Ascending aorta (tissue), 2 donors: ENCODE measurements at places on chromosomes 11 and 22.

DNA sequence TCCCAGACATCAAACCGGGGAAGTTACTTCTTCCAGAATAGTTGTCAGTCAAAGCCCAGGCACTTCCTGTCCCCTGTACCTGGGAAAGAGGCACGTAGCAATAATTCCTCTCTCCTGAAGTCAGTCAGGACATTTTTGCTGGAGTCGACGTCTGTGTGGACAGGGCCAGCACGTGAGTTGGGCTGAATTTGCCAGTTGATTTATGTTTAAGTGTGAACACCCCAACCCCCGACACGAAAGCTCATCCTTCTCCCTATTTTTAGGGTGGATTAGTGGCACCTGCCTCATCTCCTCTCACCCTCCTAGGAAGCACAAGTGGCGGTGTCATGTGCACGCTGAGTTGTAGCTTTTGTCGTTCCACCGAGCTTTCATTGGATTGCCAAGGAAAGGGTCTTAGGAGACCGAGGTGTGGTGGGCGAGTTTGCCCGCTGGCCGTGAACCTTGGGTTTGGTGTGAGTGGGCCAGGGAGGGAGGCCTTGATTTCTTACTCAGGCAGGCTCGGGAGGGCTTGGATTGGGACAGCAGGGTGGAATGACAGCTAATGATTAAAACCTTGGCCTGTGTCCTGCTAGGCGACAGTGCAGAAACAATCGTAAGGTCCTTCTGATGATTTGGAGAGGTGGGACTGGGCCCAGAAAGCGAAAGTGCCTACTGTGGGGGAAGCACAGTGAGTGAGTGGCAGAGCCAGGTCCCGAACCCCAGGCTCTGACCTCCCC lies 87.0 kb upstream of the CRYBB3 start:
- DNase-seq: no peak

- no peak for DNase-seq
Observed at GRCh38 chr11:49432242-49432848, 223.9 kb upstream of the FOLH1 start.

- DNase-seq: no peak
Observed at GRCh38 chr11:7643314-7643713, 30.0 kb downstream of the CYB5R2 start.

DNA sequence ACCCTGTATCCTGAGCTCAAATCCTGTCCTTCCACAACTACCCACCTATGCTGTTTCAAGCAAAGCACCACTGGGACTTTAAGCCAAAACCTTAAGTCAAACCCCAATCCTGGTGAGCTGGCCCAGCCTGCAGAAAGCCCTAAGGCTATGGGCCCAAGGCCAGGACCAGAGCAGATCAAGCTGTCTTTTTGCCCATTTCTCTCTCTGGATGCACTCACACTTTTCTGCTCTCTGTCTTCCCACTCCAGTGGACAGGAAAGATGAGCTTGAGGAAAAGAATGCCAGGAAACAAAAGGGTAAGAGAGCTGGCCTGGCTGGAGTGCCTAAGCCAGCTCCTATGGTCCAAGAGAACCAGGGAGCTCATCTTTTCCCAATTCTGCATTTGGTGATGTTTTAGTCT lies 284.3 kb upstream of the ISX start:
- no peak for DNase-seq

DNA sequence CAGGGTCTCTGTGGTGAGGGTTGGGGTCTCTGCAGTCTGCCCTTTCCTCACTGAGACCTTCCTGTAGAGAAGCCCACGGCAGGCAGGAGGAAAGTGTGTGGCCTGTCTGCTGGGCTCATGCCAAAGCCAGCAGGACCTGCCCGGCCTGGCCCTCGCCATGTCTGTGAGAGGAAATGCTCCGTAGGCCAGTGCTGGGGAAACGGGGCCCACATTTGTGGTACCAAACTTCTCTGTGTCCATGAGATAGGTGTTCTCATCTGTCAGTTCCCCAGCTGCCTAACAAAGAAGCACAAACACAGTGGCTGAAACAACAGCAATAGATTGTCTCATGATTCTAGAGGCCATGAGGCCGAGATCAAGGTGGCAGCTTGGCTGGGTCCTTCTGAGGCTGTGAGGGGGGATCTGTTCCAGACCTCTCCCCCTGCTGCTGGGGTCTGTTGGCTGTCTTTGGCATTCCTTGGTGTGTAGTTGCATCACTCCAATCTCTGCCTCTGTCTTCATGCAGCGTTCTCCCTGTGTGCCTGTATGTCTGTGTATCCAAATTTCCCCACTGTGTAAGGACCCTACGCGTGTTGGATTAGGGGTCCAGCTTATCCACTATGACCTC lies 772.5 kb downstream of the TBC1D22A start:
- DNase-seq: no peak

GRCh38 chr11:6926208-6927029 lies at the start of gene ZNF215:
ZNF215 (plus strand) TSS chr11:6926426; CDS start chr11:6932273, 5,847 bp downstream.
- DNase-seq: peak; percentile 86

DNA sequence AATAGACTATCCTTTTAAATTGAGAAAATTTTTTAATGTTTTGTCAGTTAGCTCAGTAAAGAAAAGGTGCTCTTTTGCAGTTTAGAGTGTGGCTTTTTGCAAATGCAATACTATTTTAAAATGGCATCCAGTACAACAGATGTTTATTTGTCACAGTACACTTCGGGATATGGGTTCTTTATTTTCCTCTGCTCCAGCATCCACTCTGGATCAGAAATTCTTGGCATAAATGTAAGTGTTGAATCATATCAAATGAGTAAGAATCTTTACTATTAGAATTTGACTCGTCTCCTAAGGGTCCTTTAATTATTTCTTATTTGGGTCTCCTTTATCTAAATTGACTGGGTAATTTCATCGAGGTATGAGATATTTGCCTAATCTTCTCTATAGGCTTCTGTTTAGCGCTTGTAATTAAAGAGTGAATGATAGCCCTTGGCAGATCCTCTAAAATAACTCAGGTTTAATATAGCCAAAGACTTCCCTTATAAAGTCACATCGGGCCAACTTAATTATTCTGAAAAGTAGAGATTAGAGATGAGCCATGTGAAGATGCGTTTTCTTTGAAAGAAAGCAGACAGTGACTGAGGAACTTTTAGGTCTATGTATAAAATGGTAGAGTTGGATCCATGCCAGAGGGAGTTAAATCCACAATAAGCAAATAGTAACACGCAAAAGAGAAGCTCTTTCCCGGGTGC lies 132.7 kb downstream of the CASP12 start:
- DNase-seq: no peak

DNA sequence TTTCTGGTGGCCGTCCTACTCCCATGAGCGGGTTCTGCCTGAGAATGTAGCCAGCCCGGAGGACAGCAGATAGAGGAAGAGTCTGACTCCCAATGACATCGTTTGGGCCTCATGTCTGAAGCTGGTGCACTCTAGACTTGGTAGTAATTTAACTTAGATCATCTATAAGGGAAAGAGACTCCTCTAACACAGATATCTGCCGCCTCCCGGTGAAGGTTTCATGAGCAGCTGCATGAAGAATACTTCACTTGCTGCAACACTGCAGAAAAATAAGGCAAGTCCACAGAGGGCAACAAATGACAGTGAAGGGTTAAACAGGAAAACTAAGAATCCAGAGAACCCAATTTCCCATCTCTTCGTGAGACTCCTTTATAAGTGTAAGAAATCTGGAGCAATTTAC lies 5.9 kb upstream of the ARL2 start:
- DNase-seq: no peak

- no peak for DNase-seq
Observed at GRCh38 chr11:61049859-61050258, 52.4 kb upstream of the CD5 start.

DNA sequence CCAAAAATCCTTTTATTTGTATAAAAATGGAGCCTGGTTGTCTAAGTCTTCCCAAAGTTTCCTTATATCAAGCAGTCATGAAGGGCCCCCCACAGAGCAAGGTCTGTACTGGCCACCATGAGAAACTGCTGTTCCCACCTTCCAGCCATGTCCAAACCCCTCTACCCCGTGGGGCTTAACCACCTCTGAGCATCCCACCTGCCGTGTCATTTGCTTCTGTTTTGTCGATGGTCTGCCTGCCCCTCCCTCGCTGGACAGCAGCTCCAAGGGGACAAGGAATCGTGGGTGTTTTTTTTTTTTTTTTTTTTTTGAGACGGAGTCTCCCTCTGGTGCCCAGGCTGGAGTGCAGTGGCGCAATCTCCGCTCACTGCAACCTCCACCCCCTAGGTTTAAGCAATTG lies 11.1 kb upstream of the ANO1 start:
- DNase-seq: peak; percentile 30

DNA sequence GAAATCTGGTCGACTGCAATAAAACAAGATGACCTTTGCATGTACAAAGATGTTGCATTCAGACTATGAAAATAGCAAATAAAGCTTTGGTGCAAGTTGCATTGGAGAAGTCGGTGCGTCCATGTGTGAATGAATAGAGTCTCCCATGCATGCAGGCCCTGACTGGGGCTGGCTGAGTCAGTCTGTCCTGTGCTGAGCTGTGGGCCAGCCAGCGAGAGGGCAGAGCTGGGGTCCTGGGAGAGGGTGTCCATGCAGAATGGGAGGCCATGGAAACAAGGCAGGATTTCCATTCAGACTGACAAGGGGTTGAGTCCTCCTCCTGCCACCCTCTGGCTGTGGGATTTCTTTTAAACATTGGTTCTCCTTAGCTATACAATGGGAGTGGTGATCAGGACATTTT lies 2.3 kb upstream of the CRYBB3 start:
- no peak for DNase-seq

GRCh38 chr22:47954107-47954506 lies 1191.7 kb downstream of the TBC1D22A start:
- no peak for DNase-seq

DNA sequence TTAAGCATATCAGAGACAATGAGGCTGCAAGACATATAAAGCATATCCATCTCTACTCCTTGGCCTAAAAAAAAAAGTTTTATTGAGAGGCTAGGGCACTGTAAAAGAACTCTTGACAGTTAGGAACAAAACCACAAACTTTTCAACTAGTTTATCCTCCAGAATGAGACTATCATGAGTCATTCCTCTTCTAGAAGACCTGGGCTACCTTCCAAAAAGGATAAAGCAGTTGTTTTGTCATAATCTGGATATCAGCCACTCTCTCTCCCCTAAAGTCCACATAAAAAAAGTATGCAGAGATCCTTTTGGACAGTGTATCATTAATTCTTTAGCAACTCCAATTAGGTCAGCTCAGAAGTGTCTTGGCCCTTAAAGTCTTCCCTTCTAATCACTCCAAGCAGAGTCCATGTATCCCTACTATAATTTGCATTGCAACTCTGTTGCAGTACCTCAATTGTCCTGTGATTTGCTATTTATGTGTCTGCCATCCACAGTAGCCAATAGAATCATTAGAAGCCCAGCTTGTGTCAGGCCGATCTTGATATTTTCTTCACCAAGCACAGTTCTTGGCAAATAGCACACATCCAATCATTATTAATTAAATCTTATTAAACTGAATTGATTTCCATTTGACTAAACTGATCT lies 10.4 kb downstream of the OR51T1 start:
- no peak for DNase-seq

DNA sequence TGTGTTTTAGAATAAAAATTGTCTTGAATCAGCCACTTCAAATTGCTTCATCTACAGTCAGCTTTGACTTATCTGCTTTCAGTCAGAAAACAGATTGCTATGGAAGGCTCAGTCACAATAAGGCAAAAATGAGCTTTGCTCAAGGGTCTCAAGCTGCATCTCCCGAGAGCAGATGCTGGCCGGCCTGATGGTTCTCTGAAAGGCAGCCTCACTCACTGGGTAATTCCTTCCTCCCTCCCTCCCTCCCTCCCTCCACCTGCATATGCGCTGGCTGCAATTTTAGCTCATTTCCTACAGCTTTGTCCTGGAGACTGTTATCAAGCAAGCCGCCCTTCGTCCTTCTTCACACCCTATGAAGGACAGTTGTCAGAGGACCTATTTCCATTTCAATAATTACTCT lies 1.6 kb upstream of the IZUMO1R start:
- DNase-seq: no peak

GRCh38 chr11:62295504-62295903 lies 3.4 kb downstream of the SCGB1D4 start:
- no peak for DNase-seq

DNA sequence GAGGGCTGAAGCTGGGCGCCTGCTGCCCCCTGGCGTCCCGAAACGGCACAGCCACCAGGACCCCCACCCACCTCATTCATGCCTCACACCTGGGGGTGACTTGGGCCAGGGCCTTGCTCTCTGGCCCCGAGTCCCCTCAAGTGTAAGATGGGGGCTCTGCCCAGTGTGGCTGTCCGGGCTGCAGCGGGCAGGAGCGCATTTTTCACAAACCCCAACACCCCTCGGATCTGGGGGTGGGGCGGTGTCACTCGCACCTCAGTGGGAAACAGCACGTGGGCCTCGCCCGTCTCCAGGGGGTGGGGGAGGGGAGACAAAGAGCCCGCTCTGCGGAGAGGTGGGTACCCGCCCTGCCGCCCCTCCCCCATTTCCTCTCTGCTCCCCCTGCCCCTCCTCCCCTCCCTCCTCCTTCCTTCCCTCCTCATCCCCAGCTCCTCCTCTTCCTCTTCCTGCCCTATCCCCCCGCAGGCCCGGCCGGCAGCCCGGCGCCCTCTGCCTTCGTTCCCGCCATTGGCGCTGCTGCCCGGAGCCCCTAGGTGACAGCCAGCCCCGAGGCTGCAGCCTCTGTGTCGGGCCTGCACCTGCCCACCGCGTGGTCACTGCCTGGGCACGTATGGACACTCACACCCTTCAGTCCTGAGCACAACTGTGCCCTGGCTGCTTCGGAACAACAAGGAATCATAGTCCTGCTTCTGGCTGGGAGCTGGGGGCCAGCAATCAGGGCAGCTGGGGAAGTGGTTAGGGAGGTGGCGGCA lies 6.8 kb upstream of the CDKN1C start:
- DNase-seq: no peak

GRCh38 chr11:102924851-102925380 lies 30.6 kb downstream of the MMP13 start:
- no peak for DNase-seq

DNA sequence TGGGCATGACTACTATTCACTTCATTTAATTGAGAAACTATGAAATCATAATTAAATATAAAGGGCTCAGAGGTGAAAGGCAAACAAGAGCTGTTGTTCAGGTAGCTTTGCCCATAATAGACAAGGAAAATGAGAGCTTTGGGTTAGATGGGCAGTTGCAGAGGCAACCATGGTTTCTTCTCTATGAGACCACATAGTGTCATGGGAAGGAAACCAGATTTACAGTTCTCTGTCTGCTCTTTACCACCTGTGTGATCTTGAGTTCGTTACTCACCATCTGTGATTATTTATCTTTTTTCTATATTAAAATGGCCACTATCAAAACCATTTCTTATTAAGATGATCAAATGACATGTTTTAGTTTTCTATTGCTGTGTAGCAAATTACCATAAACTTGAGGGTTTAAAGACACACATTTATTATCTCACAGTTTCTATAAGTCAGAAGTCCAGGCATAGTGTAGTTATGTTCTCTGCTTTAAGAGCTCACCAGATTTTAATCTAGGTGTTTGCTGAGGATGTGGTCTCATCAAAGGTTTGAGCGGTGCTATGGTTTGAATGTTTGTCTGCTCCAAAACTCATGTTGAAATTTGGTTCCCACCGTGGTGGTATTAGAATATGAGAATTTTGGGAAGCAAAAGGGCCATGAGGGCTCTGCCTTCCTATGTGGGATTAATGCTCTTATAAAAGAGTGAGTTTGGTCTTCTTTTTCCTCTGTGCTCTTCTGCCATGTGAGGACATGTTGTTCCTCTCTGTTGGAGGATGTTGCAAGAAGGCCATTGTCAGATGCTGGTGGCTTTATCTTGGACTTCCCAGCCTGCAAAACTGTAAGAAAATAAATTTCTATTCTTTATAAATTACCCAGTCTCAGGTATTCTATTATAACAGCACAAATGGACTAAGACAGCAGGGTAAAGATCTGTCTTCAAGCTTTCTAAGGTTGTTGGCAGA lies 38.2 kb downstream of the OR2AG2 start:
- no peak for DNase-seq
